ENCODE measurements at places on chromosomes 2 and 18.

DNA sequence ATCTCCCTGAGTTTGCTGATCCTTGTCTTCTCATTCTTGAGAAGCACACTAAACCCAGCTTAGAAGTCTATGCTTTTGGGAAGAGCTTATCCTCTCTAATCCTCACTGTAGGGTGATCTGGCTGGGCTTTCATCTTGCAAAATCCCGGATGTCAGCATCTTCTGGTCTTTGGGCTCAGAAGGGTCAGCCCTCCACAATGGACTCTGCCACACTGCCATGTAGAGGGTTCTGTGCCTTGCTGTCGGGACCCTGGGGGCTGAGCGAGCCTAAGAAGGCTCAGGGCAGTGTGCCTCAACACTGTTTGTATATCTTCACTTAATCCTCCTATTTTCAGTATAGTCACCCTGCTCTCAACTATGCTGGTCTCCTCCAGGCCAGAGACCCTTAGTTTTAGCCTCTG, 102.3 kb downstream of the TGIF1 start:
- DNase-seq: no peak
- no peak overlapping the region for H3K27ac ChIP-seq
- H3K27me3 ChIP-seq: no peaks in the 10 kb centered on the region
- no peak overlapping the region for H3K4me3 ChIP-seq

DNA sequence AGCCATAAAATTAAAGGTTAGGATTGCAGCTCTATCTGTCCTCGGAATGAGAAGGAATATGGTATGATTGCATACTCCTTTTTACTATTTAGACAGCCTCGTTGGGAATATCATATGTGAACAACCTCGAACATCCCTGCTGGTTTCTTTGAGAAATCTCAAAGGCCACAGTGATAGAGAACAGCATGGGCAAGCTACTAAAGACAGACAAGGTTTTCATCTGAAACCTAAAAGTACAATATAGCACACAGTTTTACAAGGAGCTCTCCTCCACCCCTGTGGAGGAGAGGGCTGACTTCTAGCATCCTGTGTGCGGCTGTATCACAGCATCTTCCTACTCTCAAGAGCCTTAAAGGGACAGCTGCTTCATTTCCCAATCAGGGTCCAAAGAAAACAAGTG, 104.3 kb downstream of the VWC2L start:
- H3K27ac ChIP-seq: no peak overlapping the region
- H3K4me1 ChIP-seq: no peaks in the 10 kb centered on the region
- no peaks in the 10 kb centered on the region for H3K36me3 ChIP-seq
- no peak overlapping the region for H3K4me3 ChIP-seq
- DNase-seq: no peak

DNA sequence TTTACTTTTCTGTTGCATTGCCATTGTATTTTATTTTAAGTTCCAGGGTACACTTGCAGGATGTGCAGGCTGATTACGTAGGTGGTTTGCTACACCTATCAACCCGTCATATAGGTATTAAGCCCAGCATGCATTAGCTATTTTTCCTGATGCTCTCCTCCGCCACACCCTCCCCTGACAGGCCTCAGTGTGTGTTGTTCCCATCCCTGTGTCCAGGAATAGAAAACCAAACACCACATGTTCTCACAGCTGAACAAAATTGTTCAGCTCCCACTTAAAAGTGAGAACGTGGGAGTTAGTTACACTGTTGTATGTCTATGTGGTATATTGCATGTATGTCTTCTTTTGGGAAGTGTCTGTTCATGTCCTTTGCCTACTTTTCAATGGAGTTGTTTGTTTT, 1631.7 kb downstream of the DPP10 start:
- H3K36me3 ChIP-seq: no peaks in the 10 kb centered on the region
- no peaks in the 10 kb centered on the region for H3K4me1 ChIP-seq
- H3K27ac ChIP-seq: no peak overlapping the region
- no peak for DNase-seq

- no peaks in the 10 kb centered on the region for H3K4me1 ChIP-seq
- H3K36me3 ChIP-seq: no peaks in the 10 kb centered on the region
- H3K27me3 ChIP-seq: no peaks in the 10 kb centered on the region
- H3K27ac ChIP-seq: no peak overlapping the region
Measured at GRCh38 chr2:63742580-63742976, 99.1 kb upstream of the UGP2 start.

DNA sequence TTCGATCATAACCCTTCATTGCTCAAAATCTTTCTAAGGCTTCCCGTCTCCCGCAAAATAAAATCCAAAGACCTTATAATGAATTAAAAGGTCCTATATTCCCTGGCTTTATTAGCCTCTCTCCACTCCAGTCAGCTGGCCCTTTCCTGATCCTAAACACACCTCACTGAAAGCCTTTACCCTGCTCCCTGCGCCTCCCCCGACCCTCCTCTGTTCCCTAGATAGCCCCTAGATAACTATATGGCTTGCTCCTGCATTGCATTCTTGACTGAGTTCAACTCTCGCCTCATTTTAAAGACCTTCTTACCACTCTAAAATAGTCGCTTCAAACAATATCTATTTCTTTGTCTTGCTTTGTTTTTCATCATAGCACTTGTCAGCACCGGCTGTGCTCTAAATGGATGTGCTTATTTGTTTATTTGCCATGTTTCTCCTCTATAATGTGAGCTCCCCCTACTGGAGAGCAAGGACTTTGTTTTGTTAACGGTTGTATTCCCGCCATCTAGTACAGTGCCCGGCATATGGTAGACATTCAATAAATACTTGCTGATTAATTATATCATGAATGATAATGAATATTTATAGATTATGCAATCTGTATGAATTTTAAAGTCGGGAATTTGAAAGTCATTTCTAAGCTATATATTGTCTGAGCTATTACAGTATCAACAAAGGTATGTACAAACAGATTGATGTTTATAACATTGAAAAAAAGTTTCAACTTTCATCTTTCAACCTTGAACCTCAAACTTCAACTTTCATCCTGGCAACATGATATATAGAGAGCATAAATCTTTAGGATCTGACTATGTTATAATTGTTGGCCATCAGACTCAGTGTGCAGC, 32.4 kb upstream of the VIT start:
- no peaks in the 10 kb centered on the region for H3K36me3 ChIP-seq
- no peaks in the 10 kb centered on the region for H3K4me1 ChIP-seq
- DNase-seq: peak; percentile 64
- H3K4me3 ChIP-seq: no peak overlapping the region
- no peaks in the 10 kb centered on the region for H3K27me3 ChIP-seq
- H3K27ac ChIP-seq: no peak overlapping the region

- H3K4me3 ChIP-seq: peak within 1 kb of the TSS; percentile 67
- no peaks in the 10 kb centered on the region for H3K27me3 ChIP-seq
- H3K4me1 ChIP-seq: peaks cover 56% of the 10 kb centered on the region
- peak within 1 kb of the TSS; percentile 63 for H3K27ac ChIP-seq
- DNase-seq: no peak
Measured at GRCh38 chr18:9708057-9708433, at the start of gene RAB31. TSS of gene RAB31 (plus strand) at chr18:9708301. CDS start at chr18:9708406, 105 bp downstream.

DNA sequence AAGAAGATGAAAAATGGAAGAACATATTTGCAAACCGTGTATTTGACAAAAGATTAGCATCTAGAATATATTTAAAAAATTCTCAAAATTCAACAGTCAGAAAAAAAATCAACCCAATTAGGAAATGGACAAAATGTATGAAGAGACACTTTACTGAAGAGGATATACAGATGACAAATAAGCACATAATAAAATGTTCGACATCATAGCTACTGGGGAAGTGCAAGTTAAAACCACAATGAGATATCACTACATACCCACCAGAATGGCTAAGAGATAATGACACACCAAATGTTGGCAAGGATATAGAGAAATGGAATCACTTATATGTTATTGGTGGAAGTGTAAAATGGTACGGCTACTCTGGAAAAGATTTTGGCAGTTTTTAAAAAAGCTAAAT, 11.7 kb upstream of the NUP35 start:
- no peaks in the 10 kb centered on the region for H3K36me3 ChIP-seq
- H3K4me3 ChIP-seq: no peak overlapping the region
- no peaks in the 10 kb centered on the region for H3K27me3 ChIP-seq
- DNase-seq: no peak
- H3K27ac ChIP-seq: no peak overlapping the region

GRCh38 chr2:103292573-103292972, 530.7 kb downstream of the TMEM182 start:
- H3K4me3 ChIP-seq: no peak overlapping the region
- DNase-seq: no peak
- no peak overlapping the region for H3K27ac ChIP-seq
- H3K4me1 ChIP-seq: no peaks in the 10 kb centered on the region
- no peaks in the 10 kb centered on the region for H3K36me3 ChIP-seq

DNA sequence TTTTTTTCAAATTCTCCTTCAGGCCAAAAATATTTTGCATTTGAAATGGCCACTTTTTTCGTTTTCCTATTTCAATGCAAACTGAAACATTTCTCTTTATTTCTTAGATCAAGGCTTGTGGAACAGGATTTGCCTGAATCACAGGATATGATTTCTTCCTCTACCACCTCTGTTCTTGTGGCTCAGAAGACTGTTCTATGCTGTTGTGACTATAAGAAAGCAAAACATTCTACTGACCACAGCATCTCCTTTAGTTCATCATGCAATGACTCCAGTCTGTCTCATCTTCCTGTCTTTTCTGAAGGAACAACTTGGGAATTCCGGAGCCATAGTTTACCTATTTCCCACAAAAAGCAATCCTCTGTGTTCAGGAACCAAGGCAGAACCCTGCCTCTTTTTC, 16.2 kb upstream of the ZNF512 start:
- no peak overlapping the region for H3K4me3 ChIP-seq
- H3K27ac ChIP-seq: no peak overlapping the region
- DNase-seq: no peak
- H3K4me1 ChIP-seq: no peaks in the 10 kb centered on the region

GRCh38 chr2:216274194-216274840, 98.0 kb downstream of the MARCHF4 start:
- no peak for DNase-seq
- no peaks in the 10 kb centered on the region for H3K36me3 ChIP-seq
- H3K27me3 ChIP-seq: peaks cover 47% of the 10 kb centered on the region
- H3K27ac ChIP-seq: no peak overlapping the region
- no peak overlapping the region for H3K4me3 ChIP-seq

- H3K36me3 ChIP-seq: no peaks in the 10 kb centered on the region
- H3K27me3 ChIP-seq: no peaks in the 10 kb centered on the region
- DNase-seq: no peak
- H3K4me3 ChIP-seq: no peak overlapping the region
- no peaks in the 10 kb centered on the region for H3K4me1 ChIP-seq
Measured at GRCh38 chr2:173278794-173279526, 75.7 kb upstream of the CDCA7 start.

DNA sequence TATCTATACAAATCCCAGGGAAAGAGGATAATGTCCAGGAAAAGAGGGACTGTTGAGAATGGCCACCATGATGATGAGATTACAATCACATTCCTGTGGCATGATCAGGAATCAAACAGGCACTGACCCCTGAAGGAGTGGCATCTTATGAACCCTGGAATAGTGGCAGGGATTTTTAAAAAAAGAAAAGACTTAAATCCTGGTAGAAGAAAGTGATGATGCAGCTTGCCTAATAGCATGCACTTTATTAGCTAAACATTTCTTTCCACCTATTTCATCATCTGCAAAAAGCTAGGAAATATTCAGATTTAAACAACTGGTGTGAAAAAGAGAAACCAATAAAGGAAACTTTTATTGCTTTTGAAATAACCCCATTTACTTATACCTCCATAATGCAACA, 87.2 kb upstream of the FSHR start:
- H3K36me3 ChIP-seq: no peaks in the 10 kb centered on the region
- no peak overlapping the region for H3K4me3 ChIP-seq

- no peak overlapping the region for H3K4me3 ChIP-seq
- no peak overlapping the region for H3K27ac ChIP-seq
- no peaks in the 10 kb centered on the region for H3K4me1 ChIP-seq
- H3K27me3 ChIP-seq: no peaks in the 10 kb centered on the region
- no peaks in the 10 kb centered on the region for H3K36me3 ChIP-seq
- DNase-seq: no peak
Measured at GRCh38 chr2:57674743-57675142, 371.9 kb upstream of the VRK2 start.

GRCh38 chr2:139064159-139064558, 284.0 kb upstream of the NXPH2 start:
- no peak overlapping the region for H3K4me3 ChIP-seq
- no peaks in the 10 kb centered on the region for H3K27me3 ChIP-seq
- no peak overlapping the region for H3K27ac ChIP-seq
- H3K4me1 ChIP-seq: no peaks in the 10 kb centered on the region

DNA sequence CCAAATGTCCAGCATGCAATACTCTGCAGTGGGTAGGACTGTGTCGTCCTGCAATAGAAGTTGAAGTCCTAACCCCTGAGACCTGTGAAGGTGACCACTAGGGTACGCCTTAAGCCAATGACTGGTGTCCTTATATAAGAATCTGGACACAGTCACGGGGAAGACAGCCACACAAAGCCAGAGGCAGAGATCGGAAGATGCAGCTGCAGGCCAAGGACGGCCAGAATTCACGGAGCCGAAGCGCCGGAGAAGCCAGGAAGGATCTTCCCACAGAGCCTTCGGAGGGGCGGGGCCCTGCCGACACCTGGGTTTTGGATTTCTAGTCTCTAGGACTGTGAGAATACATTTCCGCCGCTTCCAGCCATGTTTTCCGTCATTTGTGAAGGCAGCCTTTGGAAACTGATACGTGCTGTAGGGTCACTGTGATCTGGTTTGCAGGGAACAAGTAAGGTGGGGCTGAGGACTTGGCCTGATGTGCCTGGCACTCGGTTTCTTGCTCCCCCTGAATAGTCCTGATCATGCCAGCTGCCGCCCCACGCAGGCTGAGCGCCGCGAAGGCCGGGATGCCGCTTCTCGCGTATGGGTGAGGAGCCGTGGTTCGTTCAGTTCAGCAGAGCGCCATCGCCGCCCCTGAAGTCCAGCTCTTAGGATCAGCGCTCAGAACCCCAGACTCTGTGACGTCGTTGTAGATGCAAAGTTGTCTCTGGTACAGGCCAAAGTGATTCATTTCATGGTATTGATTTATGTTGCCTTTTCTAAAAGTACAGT, 38.7 kb downstream of the PTGR3 start:
- no peak for DNase-seq
- H3K27me3 ChIP-seq: no peaks in the 10 kb centered on the region
- no peaks in the 10 kb centered on the region for H3K4me1 ChIP-seq
- H3K36me3 ChIP-seq: no peaks in the 10 kb centered on the region
- no peak overlapping the region for H3K4me3 ChIP-seq

- H3K27me3 ChIP-seq: peaks cover 60% of the 10 kb centered on the region
- no peak for DNase-seq
- H3K4me3 ChIP-seq: no peak overlapping the region
- H3K36me3 ChIP-seq: no peaks in the 10 kb centered on the region
- no peak overlapping the region for H3K27ac ChIP-seq
- H3K4me1 ChIP-seq: no peaks in the 10 kb centered on the region
Measured at GRCh38 chr2:222290736-222291484, 7.9 kb downstream of the PAX3 start.

DNA sequence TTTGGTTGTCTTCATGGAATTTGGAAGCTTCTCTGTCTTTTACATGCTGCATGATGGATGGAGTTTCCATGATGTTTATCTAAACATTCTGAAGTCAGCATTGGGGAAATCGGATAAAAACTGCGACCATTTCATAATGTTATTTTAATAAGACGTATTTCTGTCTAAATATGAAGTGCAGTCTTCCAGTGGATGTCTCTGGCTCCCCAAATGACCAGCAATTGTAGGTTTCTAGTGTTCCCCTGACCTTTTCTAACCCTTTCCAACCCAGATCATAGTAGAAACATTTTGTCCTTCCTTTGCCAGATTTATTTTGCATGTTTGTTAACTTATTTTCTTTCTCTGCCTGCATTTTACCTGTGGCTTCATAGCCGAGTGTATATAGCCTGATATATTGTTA, 559.3 kb downstream of the ADCYAP1 start:
- H3K4me3 ChIP-seq: no peak overlapping the region
- peaks cover 7% of the 10 kb centered on the region for H3K27me3 ChIP-seq
- H3K27ac ChIP-seq: no peak overlapping the region
- DNase-seq: no peak
- no peaks in the 10 kb centered on the region for H3K4me1 ChIP-seq
